ENCODE measurements at places on chromosomes 16 and 17.

DNA sequence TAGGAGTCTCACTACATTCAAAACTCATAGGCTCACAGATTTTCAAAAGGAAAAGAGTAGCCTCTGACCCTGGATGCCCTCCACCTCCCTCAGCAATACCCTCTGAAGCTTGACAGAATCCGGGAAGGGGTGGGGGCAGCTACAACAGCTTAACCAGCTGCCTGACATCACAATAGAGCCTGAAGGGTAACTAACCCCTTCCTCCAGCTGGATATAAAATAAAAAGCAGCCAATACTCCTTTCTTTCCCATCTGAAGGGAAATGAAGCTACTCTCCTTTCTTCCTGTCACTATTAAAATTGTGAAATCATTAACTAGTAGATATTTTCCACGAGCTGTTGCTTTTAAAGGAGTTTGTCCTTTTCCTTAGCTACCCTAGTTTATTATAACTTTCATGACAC is 24.0 kb downstream of the USP31 start:
- DNase-seq = no peak

DNA sequence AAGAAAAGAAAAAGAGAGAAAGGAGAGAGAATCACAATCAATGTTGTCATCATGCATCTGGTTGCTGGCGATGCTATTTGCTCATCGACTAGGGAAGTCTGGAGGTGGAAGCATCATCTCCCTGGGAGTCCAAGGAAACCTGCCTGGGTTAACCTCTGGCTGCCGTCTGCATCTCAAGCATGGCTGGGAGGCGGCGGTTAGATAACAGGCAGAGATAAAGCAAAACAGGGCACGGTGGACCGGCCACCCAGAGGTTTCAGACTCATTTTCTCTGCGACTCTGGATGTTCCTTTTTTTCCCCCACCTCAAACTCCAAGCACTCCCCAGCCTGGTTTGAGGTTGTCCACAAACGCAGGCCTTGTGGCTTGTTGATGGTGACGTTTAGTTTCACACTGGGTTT is 161.2 kb downstream of the ENGASE start:
- no peak for DNase-seq

DNA sequence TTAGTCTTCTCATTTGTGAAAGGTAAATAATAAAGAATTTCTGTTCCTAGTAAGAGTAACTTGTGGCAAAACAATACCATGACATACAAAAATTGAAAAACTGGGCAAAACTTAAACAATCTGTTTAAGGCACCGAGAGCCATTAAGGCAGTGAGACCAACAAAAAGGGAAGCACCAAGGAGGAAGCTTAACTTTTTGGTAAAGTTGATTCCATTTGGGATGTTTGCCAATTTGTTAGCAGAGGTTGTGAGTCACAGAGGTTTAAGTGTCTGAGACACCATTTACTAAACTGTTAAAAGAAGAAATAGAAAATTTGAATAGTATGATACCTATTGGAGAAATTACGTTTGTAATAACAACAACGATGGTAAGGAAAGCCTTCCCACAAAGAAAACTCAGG is 4.9 kb downstream of the SLC35G3 start:
- DNase-seq = no peak

- no peak for DNase-seq
Observed at GRCh38 chr17:67211742-67212141, 33.3 kb downstream of the HELZ start.

DNA sequence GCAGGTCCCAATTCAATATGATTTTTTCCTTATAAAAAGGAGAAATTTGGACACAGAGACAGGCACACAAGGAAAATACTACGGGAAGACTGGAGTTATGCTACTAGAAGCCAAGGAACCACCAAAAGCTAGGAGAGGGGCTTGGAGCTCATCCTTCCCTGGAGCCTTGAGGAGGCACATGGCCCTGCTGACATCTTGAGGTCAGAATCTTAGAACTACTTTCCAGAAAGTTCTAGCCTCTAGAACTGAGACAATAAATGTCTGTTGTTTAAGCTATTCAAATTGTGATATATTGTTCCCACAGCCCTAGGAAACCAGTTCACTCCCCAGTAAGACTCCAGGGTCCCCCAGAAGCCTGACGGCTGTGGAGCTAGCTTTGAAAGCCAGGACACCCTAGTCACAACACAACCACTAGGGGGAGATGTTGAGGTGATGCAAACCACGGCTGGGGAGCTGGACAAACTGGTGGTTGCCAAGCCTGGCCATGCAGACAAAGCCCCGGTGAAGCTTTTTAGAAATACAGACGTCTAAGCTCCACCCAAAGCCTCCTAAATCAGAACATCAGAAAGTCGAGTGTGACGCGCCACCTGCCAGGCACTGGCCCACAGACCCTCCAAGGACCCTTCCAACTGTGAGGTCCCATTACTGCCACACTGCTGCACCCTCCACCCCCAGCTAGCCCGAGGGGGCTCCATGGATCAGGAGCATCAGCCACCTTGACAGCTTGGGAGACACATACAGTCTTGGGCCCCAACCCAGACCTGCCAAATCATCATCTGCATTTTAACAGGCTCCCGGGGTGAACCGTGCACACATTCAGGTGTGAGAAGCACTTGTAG is 106.4 kb downstream of the SLC39A11 start:
- DNase-seq = peak; percentile 66

- DNase-seq = no peak
Observed at GRCh38 chr17:33482636-33483035, 189.5 kb upstream of the ASIC2 start.

GRCh38 chr17:73007407-73007806 is 85.1 kb downstream of the SLC39A11 start:
- DNase-seq = no peak

GRCh38 chr16:22912654-22913053 is 98.7 kb downstream of the HS3ST2 start:
- no peak for DNase-seq

DNA sequence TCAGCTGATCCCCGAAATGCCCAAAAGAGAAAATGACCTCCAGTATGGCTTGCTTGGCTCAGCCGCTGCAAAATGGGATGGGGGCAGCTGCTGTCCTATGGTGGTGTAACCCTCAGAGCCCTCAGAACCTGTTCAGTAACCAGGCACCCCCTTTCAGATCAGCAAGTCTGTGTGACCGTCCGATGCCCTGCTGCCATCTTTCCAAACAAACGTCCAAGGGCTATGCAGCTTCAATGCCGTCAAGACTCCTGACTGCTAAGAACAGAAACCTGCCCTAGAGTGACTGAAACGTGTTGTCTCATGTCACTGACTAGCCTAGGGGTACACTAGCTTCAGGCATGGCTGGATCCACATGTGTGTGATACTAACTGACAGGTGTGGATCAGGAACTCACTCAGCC is 70.4 kb downstream of the GNAO1 start:
- no peak for DNase-seq

GRCh38 chr17:72665852-72666851 is 426.3 kb downstream of the SLC39A11 start:
- no peak for DNase-seq

GRCh38 chr16:85222155-85222863 is 110.0 kb upstream of the CIBAR2 start:
- DNase-seq = no peak

GRCh38 chr17:39576187-39576586 is 31.5 kb downstream of the NEUROD2 start:
- DNase-seq = peak; percentile 30

DNA sequence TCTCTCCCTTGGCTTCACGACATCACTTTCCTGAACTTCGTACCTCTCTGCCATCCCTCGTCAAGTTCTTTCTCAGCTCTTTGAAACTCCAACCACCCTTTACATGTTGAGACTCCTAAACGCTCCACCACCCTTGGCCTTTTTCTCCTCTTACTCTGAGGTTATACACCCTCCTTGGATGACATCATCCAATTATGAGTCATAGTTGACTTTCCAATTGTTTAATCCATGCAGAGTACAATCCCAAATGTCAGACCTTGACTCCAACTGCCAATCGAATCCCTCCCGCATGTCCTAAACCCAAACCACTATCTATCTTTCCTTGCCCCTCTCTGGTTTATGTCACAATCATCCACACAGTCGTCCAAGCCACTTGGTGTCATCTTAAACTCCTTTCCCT is 18.4 kb upstream of the C16orf82 start:
- no peak for DNase-seq

DNA sequence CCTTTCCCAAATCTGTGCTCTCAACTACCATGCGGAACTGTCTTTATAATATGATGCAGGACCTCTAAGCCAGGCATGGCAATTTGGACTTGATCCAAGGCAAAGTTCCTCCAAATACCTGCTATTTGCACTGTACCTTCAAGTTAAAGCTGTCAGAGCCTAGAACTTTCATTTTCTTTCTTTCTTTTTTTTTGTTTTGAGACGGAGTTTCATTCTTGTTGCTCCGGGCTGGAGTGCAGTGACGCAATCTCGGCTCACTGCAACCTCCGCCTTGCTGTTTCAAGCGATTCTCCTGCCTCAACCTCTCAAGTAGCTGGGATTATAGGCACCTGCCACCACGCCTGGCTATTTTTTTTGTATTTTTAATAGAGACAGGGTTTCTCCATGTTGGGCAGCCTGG is 51.7 kb downstream of the ARHGAP27 start:
- no peak for DNase-seq

DNA sequence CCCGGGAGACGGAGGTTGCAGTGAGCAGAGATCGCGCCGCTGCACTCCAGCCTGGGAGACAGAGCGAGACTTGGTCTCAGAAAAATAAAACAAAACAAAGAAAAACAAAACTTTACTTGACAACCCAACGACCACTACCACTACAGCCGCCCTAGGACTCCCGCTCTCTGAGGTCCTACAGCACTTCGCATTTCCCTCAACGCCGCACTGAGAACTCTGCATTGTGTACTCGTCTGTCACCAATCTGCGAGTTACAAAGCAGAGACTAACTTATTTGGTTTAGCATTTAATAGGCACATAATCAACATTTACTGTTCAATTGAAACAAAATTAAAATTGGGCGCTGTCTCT is 479 bp upstream of the ZNF207 start:
- no peak for DNase-seq

DNA sequence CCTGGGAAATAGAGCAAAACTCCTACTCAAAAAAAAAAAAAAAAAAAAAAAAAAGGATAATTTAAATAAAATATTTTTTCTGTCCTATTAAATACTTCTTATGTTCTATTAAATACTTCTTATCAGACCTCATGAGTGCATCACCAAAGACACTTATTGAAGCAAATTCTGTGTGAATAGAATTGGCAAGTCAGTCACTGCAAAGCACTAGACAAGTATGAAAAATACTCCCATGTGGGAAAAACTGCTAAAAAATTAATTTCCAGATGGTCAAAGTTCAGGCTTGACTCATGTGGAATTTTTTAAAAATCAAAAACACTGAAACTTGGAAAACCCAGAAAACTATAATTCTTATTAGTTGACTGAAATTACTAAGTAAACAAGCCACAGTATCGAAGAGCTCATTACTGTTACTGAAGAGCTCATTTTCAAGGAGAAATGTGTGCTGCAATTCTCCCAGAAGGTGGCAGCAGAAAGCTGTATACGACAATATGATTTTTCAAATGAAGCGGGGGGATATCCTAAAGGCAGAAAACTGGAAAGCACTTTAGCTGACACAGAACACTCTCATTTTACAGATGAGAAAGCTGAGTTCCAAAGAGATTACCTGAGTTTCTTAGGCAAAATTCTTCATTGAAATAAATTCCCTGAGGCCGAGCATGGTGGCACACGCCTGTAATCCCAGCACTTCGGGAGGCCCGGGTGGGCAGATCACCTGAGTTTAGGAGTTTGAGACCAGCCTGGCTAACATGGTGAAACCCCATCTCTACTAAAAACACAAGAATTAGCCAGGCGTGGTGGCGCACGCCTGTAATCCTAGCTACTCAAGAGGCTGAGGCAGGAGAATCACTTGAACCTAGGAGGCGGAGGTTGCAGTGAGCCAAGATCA is 15.9 kb upstream of the FBXO47 start:
- DNase-seq = no peak

- DNase-seq = no peak
Observed at GRCh38 chr17:55783684-55784245, 32.9 kb downstream of the PCTP start.

- no peak for DNase-seq
Observed at GRCh38 chr17:30132615-30133014, 16.0 kb downstream of the NSRP1 start.

GRCh38 chr17:57442914-57443571 is 186.7 kb downstream of the MSI2 start:
- DNase-seq = peak; percentile 71

GRCh38 chr17:6479622-6480302 is 35.5 kb downstream of the PIMREG start:
- DNase-seq = no peak

DNA sequence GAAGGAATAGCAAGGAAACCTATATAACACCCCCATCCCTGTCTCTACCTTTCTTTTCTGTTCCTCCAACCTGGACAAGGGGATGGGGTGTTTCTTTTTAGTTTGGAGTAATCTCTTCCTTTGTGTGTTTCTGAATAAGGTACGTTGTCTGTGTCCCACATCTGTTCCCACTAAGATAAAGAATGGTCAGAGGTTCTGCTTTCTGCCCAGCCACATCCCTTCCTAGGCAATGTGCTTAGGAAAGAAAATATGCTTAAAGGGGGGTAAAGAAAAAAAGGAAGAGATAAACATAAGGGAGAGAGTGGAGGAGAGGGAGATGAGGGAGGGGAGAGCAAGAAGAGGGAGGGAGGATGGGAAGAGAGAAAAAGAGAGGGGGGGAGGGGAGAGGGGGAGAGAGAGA is 35.1 kb downstream of the SLC6A2 start:
- DNase-seq = no peak

DNA sequence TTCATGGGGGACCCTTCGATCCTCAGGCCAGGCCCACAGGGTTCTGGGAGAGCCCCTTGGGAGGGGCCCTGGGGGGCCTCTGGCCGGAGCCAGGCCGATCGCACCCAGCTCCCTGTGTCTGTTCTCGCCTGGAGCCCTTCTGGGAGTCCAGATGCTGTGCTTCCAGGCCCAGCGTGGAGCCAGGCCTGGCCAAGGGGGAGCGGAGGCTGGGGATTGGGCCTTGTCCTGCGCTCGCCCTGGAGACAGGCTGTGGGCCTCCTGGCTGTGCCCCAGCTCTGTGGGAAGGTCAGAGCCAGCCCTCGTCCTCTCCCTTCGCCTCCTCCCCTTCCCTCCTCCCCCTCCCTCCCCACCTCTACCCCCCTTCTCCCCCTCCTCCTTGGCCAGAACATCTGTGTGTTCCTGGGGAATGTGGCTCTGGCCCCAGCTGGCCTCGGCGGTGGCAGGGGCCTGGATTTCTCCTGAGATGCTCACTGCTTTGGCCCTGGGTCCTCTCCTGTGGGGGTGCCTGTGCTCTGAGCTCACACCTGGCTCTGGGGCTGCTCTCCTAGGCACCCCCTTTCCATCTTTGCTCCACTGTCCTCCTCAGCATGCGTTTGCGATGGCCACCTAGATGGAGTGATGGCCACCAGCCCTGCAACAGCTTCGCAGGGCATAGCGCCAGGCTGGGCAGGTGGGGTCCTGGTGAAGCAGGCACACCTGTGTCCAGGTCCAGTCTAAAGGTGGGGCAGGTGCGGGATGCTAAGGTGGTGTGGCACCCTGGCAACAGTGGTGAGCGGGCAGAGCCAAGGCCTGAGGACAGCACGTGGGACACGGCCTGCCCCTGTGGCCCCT is 90.6 kb upstream of the CIBAR2 start:
- no peak for DNase-seq

Data from stimulated activated CD8-positive, alpha-beta memory T cell treated with anti-CD3 and anti-CD28 coated beads, Interleukin-4, amount 100 ng/mL, for 48 hours (primary cell).